ENCODE measurements at places on chromosomes 3 and 15.

DNA sequence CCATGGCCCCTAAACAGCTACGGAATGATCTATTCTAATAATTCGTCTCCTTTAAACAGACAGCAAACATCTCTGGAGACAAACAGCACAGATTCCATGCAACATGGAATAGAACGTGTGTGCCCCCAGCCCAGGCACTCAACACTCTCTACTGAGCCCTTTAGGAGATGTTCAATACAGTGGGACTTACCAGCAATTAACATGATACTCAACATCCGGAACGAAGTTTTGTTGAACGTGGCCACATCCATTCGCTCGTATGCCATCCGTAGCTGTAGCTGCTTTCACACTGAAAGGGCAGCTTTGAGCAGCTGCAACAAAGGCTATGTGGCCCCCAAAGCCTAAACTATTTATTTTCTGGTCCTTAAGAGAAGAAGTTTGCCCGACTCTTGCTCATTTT, 3.5 kb downstream of the ADAMTS17 start:
- DNase-seq = no peak

- no peak for DNase-seq
These were observed 73.1 kb upstream of the PIAS1 start for GRCh38 chr15:67980773-67981685.

GRCh38 chr3:53273146-53273670, 17.4 kb upstream of the TKT start:
- no peak for DNase-seq

- no peak for DNase-seq
These were observed 14.0 kb downstream of the CLDN16 start for GRCh38 chr3:190401963-190402362.

Data from activated T-cell treated with anti-CD3 and anti-CD28 coated beads for 1 hour (primary cell).